CD4-positive, alpha-beta T cell treated with Interleukin-2 at 100 ng/mL for 4 hours (primary cell): ENCODE measurements at places on chromosomes 5 and 9.

DNA sequence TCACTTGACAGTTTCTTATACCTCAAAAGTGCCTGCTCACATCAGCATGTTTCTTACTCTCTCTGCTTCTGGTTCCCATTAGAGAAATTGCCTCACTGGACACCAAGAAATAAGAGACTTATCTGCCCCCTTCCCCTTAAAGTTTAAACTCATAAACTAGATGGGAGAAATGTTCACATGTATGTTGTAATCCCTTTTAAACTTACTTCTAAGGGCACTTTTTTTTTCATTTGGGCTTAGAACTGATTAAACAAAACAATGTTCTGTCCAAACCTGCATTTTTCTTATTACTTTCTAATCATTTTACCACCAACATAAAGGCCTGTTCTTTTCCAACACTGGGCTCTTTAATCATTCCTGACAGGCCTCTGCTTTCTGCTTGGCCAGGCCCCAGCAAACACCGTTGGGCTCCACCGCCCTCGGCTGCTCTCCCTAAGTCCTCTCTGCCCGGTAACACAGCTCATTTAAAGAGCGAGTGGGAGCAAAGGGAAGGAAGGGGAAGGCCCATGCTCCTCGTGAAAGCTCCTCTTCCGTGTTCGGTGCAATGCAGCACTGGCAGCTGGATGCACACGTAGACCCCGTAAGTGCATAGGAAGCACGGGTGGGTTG, 53.4 kb downstream of the ROR2 start:
- no peak for DNase-seq

DNA sequence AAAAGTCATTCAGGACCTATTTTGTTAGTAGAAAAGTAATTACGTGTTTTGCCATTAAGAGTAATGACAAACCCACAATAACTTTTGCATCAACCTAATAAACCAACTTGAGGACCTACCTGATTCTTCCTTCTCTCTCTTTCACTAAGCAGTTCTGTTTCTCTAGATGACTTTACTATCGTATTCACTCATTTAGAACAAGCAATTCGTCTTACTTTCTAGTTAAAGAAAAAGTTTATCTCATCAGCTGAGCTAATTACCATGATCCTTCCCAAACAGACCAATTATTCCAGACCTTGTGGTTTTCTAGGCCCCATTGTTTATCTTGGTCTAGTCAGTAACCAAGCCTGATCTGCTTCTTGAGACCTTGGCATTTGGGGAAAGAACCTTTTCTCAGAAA, 49.6 kb upstream of the PRDM9 start:
- DNase-seq: no peak

- no peak for DNase-seq
Measured at GRCh38 chr5:112643339-112643971, 94.2 kb upstream of the APC start.

DNA sequence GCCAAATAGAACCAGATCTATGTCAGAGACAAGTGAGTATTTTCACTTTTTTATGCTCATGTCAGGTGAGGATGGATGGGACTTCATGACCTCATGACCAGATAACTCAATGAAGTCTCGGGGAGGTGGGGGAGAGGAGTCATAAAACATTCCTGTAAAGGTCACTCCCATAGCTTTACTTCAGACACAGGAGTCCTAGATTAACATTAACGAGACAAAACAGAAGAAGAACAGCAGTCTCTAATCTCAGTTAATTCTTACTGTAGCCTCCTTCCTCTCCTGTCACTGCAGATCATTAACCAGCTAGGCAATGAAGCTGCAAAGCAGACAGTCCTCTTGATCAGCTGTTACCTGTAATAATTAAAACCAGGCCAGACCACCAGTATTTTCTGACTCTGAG, 11.2 kb downstream of the CRHBP start:
- DNase-seq: no peak

- peak; percentile 78 for DNase-seq
Measured at GRCh38 chr5:178145965-178146820, 7.5 kb downstream of the NHP2 start.

DNA sequence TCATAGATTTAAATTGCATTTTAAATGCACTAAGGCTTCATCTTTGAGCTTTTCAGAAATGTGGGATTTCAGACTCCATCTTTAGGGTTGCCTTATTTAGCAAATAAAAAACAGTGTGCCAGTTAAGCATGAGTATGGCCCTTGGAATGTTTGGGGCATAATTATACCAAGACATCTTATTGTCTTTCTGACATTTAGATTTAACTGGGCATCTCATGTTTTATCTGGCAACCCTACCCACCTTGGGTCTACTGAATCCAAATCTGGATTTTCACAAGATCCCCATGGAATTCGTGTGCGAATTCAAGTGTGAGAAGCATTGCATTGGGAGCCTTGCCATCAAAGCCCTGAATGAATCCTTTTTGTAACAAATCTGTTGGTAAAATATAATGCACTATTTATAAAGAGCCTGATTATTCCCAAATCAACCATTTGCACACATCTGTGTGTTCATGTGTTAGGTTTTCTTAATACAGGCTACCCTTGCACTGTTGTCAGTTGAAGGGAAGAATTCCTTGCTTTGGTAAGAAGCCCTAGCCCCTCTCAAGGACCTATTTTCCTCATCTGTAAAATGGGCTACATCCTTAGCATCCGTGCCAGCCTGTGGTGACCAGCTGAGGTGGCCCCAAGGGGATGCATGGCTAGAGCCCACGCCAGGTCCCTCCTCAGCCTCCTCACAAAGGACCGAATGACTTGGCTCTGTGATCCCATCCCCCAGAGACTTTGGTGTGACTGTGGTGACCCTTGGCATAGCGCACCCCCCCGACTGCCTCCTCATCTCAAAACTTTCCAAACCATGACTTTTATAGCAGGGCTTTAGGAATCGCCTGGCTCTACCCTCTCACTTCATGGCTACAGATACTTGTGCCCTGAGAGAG, 8.1 kb downstream of the GSN start:
- no peak for DNase-seq

DNA sequence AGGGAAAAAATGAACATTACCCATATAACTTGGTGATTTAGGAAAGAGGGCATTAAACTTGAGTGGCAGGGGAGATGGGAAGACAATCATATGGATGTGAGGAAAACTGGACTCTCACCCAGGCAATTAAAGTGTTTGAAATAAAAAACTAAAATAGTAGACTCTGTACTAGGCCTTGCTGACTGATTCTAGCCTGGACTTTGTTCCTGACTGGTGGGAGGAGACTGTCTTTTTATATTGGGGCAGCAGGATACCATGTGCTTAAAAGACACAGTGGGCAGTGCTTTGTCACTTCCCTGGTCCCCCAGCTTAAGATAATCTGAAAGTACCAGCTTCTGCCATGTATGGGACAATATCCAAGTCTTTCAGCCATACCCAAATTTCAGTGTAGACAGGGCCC, 107.0 kb downstream of the ACTL7B start:
- no peak for DNase-seq

DNA sequence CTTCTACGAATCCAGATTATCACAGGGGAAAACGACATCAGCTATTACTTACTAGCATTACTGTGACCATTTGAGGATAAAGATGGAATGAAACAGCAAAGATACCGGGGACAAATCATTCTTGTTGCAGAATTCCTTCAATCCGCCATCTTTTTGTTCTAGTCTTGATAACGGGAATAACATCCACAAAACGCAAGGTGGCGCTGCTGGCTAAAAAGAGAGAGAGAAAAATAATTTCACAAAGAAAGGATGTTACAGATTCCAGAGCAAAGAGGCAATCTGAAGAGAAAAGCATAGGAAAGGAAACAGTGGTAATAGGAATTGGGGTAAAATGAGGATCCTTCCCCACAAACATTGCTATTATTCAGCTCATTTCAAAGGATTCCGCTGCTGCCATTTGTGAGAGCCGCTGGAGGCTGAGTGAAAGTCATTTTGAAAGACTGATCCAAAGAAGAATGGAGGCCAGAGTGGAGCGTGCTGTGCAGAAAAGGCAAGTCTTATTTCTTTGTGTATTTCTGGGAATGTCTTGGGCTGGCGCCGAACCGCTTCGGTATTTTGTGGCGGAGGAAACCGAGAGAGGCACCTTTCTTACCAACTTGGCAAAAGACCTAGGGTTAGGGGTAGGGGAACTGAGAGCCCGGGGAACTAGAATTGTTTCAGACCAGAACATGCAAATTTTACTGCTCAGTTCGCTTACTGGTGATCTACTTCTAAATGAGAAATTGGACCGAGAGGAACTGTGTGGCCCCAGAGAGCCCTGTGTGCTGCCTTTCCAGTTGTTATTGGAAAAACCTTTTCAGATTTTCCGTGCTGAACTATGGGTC, at the start of gene PCDHB7:
Gene PCDHB7, plus strand, starts transcription at position 264 of the 824 bp plus-strand sequence. Its CDS starts 192 bp downstream, at position 456.
- peak; percentile 14 for DNase-seq
